Fibroblast of mammary gland (primary cell): ENCODE measurements at places on chromosomes 2 and 18.
A peak's percentile ranks its signal among the peaks of the same experiment; 100 is the strongest.

GRCh38 chr2:11597538-11598225 is 63.8 kb downstream of the GREB1 start:
- DNase-seq, result no peak

DNA sequence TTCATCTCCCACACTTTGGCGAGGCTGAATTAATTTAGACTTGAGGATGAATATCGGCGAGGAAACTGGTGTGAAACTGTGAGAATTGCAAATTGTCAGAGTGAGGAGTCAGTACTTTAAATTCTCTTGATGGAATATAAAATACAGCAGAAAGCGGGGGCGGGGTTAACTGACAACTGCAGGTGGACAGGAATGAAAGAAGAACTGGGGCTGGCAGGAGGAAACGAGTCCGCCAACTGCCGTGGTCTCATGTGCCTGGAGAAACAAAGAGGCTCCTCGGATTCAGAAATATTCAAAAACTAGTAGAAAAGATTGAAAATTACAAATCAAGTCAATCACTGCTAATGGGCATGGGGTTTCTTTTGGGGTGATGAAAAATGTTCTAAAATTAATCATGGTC is 44.3 kb downstream of the MOGAT1 start:
- no peak for DNase-seq

DNA sequence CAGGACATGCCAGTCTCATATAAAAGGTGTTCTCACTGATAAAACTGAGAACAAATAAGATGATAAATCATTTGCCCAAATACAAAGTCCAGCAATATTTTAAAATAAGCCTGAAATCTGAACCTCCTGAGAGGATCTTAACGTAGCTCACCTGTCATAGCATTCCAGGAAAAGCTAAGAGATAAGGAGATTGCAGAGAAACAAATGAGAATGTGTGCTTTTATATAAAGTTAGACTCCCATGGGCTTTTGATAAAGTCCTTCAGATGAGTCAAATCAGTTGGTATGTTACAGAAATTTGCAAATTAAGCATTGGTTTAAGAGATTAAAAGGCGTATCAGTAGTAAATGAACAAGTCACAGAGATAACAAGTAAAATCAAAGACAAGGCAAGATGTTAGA is 452.9 kb upstream of the CHAC2 start:
- no peak for DNase-seq

- DNase-seq, result peak; percentile 65
These were observed 199.3 kb downstream of the LTBP1 start for GRCh38 chr2:33146102-33146501.

DNA sequence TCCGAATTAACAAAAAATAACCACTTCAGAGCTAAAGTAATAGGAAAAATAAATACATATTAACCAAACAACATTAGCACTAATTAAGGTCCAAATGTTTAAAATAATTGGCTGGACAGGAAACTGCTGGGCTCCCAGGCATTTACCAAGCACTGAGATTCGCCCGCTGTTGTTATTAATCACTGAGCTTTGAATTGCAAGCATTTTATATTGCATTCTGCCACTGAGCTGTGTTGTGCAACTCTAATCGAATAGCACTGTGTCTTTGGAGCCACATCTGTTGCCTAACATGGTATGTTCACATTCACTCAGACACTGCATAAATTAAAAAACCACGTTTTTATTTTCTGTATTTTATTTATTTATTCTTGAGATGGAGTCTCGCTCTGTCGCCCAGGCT is 88.9 kb downstream of the SOWAHC start:
- peak; percentile 24 for DNase-seq

- peak; percentile 4 for DNase-seq
These were observed 35.7 kb upstream of the SLC8A1 start for GRCh38 chr2:40487602-40488001.

DNA sequence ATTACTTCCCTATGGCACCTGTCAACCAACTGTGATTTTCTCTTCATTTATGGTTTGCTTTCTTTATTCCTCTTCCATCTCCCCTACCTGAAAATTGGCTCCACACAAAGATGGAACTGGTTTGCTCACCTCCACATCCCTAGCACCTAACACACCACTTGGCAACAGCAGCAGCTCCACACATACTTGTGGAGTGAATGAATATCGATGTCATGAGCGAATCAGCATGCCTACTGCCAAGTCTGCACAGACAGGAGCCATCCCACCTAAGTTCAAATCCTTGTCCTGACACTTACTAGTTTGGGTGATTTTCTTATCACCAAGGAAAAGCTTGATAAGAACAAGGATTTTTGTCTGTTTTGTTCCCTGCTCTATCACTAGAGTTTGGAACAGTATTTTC is 191.4 kb upstream of the TMEM200C start:
- DNase-seq, result peak; percentile 11

DNA sequence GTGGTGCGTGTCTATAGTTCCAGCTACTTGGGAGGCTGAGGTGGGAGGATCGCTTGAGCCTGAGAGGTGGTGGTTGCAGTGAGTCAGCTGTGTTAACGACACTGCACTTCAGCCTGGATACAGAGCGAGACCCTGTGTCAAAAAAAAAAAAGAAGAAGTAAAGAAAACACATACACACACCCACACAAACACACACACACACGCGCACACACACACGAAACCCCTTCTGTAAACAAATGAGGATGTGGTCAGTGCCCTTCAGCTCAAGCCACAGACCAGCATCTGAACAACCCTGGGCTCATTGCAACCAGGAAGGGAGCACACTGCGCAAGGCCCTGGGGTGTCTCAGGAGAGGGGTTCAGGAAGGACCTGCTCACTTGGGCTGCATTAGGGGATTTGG is 47.9 kb upstream of the KCNF1 start:
- DNase-seq, result no peak

DNA sequence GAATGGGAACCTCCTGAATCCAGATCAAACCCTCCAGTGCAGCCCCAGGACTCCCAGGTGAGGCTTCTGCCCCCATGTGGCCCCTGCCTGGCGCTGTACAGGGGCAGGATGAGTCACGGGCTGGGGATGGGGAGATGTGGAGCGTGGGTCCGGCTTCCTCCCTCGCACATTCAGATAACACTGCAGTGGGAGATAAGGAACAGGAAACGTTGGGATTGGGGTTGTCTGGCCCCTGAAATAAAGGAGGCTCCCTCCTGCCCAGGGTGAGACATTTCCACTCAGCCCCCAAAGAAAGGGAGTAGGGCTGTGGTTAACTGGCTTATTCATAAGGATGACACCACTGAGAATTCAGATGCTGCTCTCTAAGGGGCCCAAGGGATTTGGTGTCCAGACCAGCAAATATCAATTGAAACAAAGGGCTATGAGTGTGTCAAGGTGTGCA is 30.7 kb downstream of the IGFBP5 start:
- peak; percentile 40 for DNase-seq
